ENCODE measurements at places on chromosomes 5 and 9. TPM values are rescaled to one million over a fixed set of nuclear protein-coding genes. Genes with fewer than 3 reads are reported as not detected.

Gene HTR4
- total RNA-seq = 0.16 TPM

Gene CBY3
- not detected for total RNA-seq

Gene MZB1
- 0.61 TPM for total RNA-seq

Gene ZNF366
- total RNA-seq = 13.8 TPM

Gene STK32A
- 0.51 TPM for total RNA-seq

Gene LEAP2
- 1.2 TPM for total RNA-seq

Gene ZNF454
- 1.8 TPM for total RNA-seq

Gene QRFP
- total RNA-seq = not detected

Gene SYK
- total RNA-seq = 26.7 TPM

Gene PDGFRB
- total RNA-seq = 201 TPM

Gene INSL6
- not detected for total RNA-seq

Gene ZNF483
- 2.2 TPM for total RNA-seq

Gene PCDHB13
- total RNA-seq = 2.8 TPM

DNA sequence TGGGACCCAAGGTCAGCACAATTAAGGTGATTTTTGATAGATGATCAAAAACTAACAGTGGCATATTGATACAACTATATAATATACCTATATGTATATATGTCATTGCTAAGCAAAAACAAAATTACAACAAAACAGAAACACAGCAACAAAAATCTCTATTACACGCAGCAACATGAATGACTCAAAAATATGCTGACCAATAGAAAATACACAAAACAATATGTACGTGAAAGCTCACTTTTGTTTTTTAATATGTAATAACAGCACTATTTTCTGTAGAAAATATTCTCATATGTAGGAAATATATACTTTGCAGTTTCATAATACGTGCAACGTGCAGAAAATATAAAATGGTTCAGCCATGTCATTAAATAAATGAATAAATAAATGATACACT lies 1985.7 kb upstream of the CDH9 start:
- no peak for DNase-seq

GRCh38 chr9:133812077-133812868 lies 74.1 kb upstream of the SARDH start:
- no peak for DNase-seq

DNA sequence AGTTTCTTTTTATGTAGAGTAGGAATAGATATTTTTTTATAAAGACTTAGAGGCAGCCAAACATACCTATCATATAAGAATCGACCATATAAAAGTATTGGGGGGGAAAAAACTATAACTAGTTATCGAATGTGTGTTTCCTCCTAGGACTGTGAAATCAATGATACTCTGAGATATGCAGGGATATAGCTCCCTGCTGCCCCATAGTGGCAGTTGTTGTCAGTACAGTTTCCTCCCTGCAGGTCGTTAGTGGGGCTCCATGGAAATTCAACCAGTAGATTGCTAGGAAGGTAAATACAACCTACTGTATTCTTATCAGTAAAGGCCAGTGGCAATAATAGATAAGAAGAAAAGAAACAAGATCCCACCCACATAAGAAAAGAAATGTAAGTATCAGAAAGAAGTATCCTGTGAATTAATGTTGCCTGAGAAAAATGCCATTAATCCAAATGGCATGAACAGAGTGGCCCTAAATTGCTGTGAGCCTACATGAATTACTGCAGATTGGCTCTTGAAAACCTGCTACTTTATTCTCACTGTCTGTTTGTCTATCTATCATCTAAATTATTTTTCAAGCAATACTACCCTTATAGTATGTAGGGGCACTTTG lies 136.9 kb upstream of the FBN2 start:
- no peak for DNase-seq

DNA sequence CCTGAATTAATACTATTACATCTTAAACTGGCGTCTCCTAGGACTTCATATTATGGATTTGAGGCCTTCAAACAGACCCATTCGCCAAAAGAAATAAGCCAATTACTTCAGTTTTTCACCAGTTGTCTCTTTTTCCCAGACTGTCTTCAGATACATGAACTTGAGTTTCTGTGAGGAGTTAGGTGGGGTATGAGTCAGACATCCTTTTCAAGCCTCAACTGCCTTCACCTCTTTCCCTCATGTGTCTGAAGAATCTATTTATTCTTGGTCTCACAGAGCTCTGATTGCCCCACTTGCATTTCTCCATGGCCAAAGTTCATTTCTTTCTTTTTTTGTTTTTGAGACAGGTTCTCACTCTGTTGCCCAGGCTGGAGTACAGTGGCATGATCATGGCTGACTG lies 12.5 kb downstream of the WNT8A start:
- DNase-seq = no peak

DNA sequence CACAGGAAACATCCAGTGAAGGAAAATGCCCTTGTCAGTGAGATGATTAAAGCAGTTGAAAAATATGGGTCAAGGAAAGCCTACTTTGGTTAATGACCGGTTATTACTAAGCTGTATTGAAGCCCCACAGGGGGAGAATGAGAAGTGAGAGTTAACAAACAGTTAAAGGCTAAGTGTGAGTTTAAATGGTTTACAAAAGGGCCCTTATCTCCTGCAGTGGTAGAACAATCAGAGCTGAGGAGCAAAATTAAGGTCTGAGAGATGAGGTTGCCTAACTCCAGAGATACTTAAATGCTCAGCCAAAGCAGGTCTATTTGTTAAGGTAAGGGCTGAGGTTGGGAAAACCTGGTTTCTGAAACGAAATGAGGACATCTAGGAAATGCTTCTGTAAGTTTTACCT lies 75.1 kb upstream of the FER start:
- no peak for DNase-seq

DNA sequence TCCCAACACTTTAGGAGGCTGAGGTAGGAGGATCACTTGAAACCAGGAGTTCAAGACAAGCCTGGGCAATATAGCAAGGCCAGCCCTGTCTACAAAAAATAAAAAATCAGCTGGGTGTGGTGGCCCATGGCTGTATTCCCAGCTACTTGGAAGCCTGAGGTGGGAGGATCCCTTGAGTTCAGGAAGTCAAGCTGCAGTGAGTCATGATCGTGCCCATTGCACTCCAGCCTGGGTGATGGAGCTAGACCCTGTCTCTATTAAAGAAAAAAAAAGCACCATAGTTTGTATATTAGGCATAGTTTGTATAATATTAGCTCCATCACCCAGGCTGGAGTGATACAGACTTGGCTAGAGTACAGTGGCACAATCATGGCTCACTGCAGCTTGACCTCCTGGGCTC lies 9.6 kb upstream of the NME5 start:
- no peak for DNase-seq

DNA sequence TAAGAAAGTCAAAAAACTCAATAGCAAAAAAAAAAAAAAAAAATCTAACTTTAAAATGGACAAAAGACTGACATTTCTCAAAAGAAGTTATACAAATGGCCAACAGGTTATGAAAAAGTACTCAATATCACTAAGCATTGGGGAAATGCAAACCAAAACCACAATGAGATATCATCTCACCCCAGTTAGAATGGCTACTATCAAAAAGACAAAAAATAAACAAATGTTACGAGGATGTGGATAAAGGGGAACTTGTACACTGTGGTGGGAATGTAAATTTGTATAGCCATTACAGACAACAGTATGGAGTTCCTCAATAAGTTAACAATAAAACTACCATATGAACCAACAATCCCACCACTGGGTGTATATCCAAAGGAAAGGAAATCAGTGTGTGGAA lies 37.2 kb downstream of the ENC1 start:
- no peak for DNase-seq

GRCh38 chr9:19998153-19998552 lies 209.3 kb upstream of the SLC24A2 start:
- DNase-seq = no peak

DNA sequence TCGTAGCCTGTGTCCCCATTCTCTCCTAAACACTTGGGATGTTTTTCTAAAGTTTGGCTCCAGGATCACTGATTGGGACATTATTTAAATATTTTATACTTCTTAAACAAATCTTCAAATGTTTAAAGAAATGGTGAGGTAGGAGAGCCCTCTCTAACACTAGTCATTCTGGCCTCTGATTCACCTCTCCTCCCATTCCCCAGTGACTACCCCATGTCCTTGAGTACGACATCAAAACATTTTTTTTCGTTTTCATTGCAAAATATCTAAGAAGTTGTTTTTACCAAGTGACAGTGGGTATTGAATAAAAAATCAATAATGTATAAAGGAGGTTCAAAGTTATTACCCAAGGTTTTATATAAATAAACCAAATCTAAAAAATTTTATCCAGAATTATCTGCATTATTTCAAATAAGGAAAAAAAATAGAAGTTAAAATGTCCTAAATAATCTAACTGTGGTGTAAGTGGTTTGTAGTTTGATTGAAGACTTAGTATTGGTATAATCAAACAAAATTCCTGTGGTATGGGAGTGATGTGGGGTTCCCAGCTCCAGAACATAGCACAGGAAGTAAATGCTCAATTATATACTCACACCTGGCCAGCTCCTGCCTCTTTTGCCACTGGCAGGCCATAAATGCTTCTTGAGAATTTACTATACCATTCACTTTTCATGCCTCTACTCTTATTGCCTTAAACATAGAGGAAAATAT lies 51.1 kb downstream of the MAST4 start:
- DNase-seq = no peak

- no peak for DNase-seq
These were observed 8.0 kb downstream of the NTNG2 start for GRCh38 chr9:132169672-132170392.

- DNase-seq = no peak
These were observed 28.9 kb downstream of the ZNF366 start for GRCh38 chr5:72478276-72478675.

GRCh38 chr5:134524826-134525682 lies at the start of gene JADE2:
Gene JADE2, plus strand, starts transcription at chr5:134525670. Its CDS starts 10,188 bp downstream, at chr5:134535858.
- DNase-seq = no peak

- no peak for DNase-seq
These were observed 4.7 kb upstream of the RECK start for GRCh38 chr9:36031774-36032555.

- no peak for DNase-seq
These were observed 49.1 kb downstream of the HOMER1 start for GRCh38 chr5:79464695-79465332.

DNA sequence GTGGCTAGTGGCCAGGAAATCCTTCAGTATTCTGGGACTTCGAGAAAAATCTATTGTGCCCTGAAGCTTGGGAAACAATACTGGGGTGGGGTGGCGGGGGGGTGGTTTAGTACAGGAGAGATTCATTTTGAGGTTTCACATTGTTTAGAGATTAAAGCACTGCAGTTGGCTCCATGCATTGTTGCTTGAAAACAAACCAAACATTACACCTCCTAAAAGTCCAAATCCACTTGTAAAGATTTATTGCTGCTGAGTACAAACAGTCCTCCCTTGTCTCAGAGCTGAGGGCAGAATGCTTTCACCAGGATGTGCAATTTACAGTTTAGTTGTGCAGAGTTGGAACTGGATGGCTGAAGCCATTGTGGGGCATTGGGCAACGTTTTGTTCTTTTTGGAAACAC lies 49.4 kb downstream of the GGTA1 start:
- DNase-seq = no peak

DNA sequence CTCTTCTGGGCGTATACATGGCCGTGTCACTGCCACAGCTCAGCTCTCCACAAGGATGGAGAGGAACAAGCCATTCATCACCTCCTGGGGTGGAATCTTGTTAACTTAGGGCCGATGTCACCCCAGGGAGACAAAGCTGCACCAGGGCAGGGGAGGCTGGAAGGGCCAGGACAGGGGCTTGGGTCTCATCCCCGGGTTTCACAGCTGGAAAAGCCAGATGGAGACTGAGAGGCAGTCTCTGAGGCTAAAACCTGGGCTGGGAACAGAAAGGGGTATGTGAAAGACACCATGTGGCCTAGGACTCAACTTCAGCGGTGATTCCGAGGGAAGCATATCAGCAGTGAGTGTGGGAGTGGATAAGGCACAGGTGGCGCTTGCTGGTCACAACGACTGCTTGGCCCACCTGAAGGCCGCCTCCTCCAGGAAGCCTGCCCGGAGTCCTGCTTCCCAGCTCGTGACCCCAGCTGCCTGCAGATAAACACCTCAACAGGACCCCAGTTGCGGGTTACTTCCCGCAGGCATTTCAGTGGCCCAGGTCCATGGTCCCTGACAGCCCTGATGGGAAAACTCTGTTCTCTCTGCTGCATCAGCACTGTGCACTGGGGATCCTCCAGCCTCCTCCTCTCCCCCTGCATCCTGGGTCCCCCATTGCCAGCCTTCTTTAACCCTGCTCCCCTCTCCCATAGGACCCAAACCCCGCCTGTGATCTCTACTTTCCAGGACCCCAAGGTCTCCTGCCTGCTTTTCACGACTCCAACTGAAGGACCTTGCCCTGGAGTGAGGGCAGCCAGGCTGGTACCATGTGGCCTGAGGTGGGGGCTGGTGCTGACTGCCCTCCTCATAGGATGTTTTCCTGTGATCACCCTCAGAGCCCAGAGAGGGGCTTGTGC lies 51.7 kb upstream of the FCN1 start:
- DNase-seq = peak; percentile 68

GRCh38 chr9:92716557-92716956 lies 46.6 kb upstream of the IPPK start:
- no peak for DNase-seq

DNA sequence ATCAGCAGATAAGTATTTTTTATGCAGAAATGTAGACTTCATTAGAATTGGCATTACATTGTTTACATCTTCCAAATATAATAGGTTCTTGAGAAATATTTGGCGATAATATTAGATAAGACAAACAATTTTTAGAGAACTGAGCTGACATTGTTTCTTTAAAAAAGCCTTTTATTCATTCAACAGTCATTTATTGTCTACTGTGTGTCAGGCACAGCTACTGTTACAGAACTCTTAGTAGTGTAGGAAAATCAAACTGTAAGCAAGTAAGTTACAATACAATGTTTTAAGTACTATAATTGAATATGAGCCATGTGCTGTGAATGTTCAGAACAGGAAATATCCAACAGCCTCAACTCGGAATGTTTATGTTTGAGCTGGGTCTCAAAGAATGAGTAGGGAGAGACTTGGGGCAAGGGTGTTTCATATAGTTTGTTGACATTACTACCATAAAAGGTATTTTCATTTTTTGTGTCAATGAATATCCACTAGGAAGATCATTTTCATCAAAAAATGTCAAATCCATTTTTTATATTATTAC lies 114.0 kb downstream of the CDC42SE2 start:
- no peak for DNase-seq

DNA sequence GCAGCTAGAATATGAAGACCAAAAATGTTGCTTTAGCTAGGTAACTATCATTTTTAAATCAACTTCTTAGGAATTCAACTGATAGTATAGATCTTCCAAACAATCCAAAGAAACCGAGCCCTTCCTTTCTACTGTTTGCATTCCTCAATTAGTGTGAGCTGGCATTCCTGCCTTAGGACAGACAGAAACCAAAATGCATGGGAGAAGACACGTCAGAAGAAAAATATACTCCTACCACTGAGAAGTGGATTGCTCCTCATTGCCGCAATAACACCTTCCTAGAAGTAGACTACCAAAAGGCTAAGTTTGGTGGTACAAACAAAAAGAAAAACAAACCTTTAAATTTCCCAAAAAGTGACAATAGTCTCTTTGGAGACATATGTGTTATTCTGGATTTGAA lies 440.0 kb downstream of the SEMA5A start:
- no peak for DNase-seq

DNA sequence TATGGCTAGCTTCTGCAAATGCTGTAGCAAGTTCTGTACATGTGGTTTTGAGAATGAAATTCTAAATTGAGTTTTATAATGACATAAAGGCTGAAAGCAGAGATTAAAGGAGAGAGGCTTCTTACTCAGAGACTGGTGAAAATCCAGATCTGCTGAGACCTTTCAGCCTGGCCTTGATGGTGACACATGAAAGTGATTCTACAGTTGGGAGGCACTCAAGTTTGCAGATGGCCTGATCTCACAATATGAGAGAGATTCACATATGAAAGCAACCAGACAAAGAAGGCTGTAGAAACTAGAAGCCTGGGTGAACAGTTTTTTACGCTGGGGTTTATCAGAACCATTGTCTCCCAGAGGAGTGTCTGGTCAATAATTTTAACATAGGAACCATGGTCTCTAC lies 49.0 kb downstream of the RAB3C start:
- no peak for DNase-seq

All from mesenteric fat pad (tissue), 1 donor.